Lung (tissue), 17 donors: ENCODE measurements at places on chromosomes 6 and 20. TPM values are rescaled to one million over a fixed set of nuclear protein-coding genes. Genes with fewer than 3 reads are reported as not detected.

The PRDM13 gene
- not detected for total RNA-seq

DNA sequence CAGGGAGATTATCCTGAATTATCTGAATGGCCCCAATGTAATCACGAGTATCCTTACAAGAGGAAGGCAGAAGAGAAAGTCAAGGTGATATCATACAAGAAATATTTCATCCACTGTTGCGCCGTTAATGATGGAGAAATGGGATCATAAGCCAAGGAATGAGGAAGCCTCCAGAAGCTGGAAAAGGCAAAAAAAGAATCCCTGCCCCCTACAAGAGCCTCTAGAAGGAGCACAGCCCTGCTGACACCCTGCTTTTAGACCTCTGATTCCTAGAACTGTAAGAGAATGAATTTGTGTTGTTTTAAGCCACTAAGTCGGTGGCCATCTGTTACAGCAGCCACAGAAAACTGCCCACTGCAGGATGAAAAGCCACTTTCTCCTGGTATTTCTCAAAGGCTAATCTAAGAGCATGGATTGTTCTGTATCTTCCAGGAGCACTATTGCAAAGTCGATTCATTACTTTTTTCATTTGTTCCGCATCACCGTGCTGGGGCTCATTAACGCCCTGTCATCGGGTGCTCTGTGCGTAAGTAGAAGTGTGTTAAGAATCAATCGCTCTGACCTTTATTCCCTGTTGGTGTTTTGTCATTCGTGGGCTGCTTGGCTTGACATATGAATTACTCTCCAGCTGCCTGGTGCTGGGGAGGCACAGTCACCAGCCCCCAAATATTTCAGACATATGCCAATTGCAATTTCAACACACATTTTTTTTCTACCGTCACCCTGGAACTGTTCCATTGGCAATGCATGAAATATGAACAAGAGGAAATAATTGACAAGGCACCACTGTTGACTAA lies 117.0 kb downstream of the PCSK2 start:
- DNase-seq = peak; percentile 77

- DNase-seq = peak; percentile 91
Measured at GRCh38 chr6:131950767-131951575, at the start of gene CCN2. CCN2 (minus strand) TSS chr6:131951372; CDS start chr6:131951172, 200 bp downstream.

DNA sequence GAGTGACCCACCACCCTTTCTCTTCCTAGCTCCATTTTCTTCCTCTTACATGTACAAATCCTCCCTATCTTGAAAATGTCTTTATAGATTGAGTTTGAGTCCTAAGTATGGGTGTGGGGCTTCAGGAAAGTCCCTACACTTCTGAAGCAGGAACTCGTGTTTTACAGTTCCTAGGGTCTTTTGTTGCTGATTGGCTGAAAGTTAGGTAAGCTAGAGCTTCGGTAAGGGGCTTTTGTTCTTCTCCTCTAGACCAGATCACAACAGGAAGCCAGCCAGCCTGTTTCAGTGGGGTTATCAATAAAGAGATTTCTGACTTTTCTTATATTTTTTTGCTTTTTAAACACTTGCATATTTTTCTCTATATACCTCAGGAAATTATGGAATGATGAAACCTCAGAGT lies 51.3 kb downstream of the CNR1 start:
- DNase-seq = no peak

DNA sequence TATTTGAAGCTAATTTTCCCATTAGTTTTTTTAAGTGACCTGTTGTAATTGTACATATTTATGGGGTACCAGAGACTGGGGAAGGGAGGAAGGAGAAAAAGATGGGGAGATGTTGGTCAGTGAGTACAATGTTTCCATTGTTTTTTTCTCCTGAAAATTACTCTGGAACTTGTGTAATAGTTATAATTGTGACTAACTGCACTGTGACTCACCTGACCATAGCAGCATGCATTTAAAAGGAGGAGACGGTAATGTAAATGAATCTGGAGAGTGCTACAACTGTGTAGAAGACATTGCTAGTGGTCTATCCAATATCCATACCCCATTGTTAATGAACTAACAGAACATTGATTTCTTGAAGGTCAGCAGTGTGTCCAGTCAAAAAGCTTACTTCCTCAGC lies 133.4 kb downstream of the RFPL4B start:
- no peak for DNase-seq

The PSORS1C2 gene
- total RNA-seq = not detected

- no peak for DNase-seq
Measured at GRCh38 chr20:16260911-16261310, 312.3 kb downstream of the KIF16B start.

DNA sequence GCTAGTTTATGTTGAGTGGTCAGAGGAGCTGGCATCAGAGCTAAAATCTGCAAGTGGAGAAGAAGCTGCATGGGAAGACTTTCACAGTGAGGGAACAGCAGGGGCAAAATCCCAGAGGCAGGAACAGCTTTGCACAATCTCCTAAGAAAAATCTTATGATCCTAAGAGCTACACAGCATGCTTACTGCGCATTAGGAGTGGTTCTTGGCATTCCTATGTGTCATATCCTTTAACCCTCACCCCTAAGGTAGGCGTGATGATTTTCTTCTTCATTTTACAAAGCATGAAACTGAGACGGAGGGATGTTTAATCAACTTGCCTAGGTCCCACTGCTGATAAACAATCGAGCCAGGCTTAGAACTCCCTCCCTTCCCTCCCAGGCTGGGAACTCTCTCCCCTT lies 313.6 kb upstream of the SULF2 start:
- DNase-seq = peak; percentile 16

The OVOL2 gene
- 11.2 TPM for total RNA-seq

GRCh38 chr6:128885381-128885780 lies 2.4 kb downstream of the LAMA2 start:
- DNase-seq = peak; percentile 15

- no peak for DNase-seq
Measured at GRCh38 chr6:90087106-90087833, 193.0 kb downstream of the GJA10 start.

The CTAGE9 gene
- total RNA-seq = not detected

The GGTLC1 gene
- total RNA-seq = 28.5 TPM

DNA sequence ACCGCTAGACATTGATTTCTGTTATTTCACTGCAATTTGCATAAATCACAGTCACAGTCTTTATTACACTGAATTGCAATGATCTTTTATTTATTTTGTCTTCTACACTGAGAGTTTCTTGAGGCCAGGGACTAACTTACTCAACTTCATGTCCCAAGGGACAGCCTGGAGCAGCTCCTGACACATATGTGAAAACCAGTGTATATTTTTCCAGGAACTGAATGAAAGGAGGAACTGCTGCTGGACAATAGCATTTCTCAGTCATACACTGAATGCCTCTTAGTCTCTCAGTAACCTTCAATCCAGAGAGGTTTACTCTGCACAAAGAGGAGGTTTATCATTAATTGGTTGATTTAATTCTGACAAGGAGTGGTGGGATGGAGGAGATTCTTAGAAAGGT lies 5.9 kb downstream of the F13A1 start:
- DNase-seq = no peak

DNA sequence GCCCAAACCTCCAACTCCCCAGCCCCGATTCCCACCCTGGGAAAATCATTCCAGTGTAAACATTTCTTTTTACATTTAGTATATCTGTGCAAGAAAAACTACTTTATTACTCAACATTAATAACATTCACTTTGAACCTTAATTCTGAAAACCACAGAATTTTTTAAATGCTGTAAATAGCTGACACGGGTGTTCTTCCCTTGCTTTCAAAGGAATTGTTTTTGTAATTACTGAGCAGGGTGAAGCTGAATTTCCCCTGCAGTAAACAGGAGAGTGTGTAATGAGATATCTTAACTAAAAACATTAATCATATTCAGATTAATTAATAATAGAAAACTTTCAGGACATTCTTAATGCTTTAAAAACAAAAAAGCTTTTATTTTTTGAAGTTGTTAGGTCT lies 99.3 kb upstream of the CITED2 start:
- no peak for DNase-seq

- DNase-seq = no peak
Measured at GRCh38 chr6:159467473-159468041, 225.5 kb downstream of the SOD2 start.
